ENCODE measurements at places on chromosomes 16 and 17. TPM values are rescaled to one million over a fixed set of nuclear protein-coding genes. Genes with fewer than 3 reads are reported as not detected.

KRT9 gene
- not detected for polyA plus RNA-seq

MED31 gene
- polyA plus RNA-seq = 18.2 TPM

CCL5 gene
- polyA plus RNA-seq = 3.0 TPM

CASKIN2 gene
- polyA plus RNA-seq = 29.0 TPM

MYH8 gene
- not detected for polyA plus RNA-seq

MRTFB gene
- 15.6 TPM for polyA plus RNA-seq

GCGR gene
- polyA plus RNA-seq = not detected

UTS2R gene
- not detected for polyA plus RNA-seq

PIK3R6 gene
- 0.24 TPM for polyA plus RNA-seq

GTF3C1 gene
- polyA plus RNA-seq = 111 TPM

HOXB2 gene
- 168 TPM for polyA plus RNA-seq

NPIPB4 gene
- 6.2 TPM for polyA plus RNA-seq

AANAT gene
- polyA plus RNA-seq = not detected

TBC1D3 gene
- not detected for polyA plus RNA-seq

CLEC19A gene
- not detected for polyA plus RNA-seq

SLFN14 gene
- not detected for polyA plus RNA-seq

KRTAP17-1 gene
- not detected for polyA plus RNA-seq

ASPA gene
- polyA plus RNA-seq = 7.7 TPM

METTL22 gene
- 16.3 TPM for polyA plus RNA-seq

TM4SF5 gene
- not detected for polyA plus RNA-seq

LRRC46 gene
- polyA plus RNA-seq = 3.4 TPM

TEN1 gene
- polyA plus RNA-seq = 12.9 TPM

All from brain (organoid and tissue), 16 donors.